ENCODE measurements at places on chromosomes 1 and 21.

- DNase-seq: no peak
These were observed 30.0 kb downstream of the TENT5C start for GRCh38 chr1:117635805-117636204.

DNA sequence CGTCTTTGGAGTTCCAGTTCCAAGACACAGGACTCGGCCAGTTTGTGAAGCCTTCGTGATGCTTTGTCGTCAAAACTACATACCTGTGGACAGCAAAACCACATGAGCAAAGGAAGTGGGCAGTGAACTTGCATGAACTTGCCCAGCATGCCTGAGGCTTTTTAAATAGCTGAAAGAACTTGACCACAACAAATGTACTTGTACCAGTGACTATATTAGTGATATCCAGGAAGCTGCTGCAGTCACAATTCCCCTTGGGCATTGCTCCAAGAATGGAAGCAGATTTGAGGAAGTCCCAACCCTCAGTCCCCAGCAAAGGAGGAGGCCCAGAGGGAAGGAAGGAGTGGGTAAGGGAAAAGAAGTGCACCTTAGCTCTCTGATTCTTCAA, 2.6 kb downstream of the FUCA1 start:
- DNase-seq: no peak

DNA sequence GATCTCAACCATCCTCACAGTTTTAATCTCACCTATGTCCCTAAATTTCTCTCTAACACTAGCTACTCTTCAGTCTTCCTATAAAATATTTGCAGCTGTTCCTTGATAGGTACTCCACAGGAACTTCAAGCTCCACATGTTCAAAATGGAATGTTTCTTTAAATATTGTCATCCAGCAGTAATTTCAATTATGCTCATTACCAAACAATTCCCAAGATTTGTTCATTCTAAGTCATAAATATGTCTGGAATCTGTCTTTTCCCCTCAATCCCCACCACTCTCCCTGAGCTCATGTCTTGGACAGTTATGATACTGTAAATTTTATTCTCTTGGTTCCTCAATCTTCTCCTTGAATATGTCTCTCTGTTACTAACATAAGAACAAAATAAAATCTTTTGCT, 214.4 kb downstream of the NRIP1 start:
- no peak for DNase-seq

DNA sequence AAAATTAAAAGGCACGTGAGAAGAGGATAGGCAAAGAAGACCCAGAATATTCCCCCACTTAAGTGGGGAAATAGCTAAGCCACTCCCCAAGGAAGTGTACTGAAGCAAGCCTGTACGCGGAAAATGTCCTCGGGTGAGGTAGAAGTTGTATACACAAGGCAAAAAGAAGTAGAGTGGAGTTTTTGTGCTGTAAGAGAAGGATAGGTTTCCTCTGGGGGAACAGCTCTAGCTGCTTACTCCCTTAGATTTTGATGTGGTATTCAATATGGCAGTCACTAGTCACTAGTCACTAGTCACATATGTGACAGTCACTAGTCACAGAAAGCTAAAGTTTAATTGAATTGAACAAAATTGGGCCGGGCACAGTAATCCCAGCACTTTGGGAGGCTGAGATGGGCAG, 7.6 kb downstream of the TXNIP start:
- DNase-seq: no peak

- no peak for DNase-seq
These were observed 137.9 kb upstream of the F3 start for GRCh38 chr1:94679332-94680038.

DNA sequence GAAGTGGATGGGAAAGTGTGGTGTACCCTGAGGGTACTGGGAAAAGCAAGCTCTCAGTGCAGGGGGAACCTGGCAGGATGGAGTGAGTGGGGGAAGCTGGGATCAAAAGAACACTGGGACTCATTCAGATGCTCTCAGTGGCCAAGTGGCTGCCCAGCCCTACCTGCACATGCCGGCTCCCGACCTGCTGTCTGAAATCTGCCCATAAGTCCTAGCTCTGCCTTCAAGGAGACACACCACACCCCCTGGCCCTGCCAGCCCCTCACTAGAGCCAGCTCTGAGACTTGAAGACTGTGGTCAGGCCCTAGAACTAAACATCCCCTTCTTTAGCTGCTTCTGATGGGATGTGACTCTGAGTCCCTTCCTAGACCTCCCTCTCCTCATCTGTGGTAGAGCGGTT, 2.2 kb downstream of the TMEM54 start:
- DNase-seq: no peak

GRCh38 chr1:3740042-3740441, 12.2 kb upstream of the CCDC27 start:
- no peak for DNase-seq

GRCh38 chr21:15809065-15809464, 79.3 kb downstream of the USP25 start:
- no peak for DNase-seq

DNA sequence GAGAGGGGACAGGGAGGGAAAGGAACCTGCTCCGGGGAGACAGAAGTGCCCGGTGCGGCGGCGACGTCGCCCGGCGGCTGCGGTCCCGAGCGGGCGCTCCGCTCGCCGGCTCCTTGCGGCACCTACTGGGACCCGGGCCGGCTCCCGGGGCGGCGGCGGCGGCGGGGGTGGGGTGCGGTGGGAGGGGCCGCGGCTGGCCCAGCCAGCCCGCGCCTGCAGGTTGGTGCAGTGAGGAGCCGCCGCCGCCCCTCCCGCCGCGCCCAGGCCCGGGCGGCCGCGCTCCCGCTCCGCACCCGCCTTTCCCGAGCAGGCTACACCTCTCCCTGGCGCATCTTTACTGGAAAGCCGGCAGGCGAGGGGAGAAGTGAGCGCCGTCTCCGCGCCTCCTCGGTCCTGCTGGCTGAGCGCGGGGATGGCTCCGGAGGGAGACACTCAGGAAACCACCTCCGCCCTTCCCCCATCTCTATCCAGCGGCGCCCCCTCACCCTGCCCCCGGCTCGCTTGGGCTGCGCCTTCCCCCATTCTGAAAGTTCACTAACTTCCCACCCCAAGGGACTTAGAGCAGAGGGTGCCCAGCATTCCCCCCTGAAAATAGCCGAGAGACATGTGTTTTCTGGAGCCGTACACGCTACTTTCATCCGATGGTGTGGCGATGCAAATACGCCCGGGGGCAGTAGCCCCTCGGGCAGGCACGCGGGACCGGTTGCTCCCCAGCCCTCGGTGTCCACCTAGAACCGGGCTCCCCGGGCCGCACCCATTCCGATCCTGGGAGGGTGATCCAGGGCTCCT, at the start of gene PLD5:
Gene PLD5 (minus strand): TSS at position 127 of the 789 bp plus-strand sequence.
- DNase-seq: peak; percentile 44

DNA sequence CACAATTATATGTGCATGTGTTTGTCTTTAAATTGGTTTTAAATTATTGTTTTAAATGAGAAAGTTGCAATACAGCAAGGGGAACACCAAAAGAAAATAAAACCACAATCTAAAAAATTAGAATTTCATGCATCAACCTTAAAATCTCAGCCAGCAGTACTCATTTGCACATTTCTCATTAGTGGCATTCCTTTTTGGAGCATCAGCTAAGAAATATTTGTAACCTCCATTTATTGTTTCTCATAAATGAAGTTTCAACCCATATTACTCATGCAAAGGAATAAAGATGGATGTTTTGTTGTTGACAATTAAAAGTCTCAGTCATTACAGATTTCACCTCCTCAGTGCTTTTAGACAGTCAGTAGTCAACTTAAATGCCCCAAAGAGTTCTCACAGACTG, 160.1 kb downstream of the TBX15 start:
- DNase-seq: no peak

- no peak for DNase-seq
These were observed 168.8 kb downstream of the EIF4G3 start for GRCh38 chr1:21007876-21008275.

DNA sequence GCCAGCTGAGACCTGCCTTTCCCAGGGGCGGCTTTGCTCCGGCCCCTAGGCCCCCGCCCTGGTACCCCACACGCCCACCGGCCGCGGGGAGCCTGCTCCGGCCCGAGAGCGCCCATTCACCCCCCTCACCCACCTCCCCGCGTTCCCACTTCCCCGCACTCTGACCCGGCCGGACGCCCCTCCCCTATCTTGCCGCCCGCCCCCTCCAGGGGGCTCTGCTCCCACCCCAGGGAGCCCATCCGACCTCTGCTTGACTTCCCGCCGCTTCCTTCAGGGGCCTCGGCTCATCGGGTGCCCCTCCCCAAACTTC, 466 bp downstream of the HTR6 start:
- no peak for DNase-seq

DNA sequence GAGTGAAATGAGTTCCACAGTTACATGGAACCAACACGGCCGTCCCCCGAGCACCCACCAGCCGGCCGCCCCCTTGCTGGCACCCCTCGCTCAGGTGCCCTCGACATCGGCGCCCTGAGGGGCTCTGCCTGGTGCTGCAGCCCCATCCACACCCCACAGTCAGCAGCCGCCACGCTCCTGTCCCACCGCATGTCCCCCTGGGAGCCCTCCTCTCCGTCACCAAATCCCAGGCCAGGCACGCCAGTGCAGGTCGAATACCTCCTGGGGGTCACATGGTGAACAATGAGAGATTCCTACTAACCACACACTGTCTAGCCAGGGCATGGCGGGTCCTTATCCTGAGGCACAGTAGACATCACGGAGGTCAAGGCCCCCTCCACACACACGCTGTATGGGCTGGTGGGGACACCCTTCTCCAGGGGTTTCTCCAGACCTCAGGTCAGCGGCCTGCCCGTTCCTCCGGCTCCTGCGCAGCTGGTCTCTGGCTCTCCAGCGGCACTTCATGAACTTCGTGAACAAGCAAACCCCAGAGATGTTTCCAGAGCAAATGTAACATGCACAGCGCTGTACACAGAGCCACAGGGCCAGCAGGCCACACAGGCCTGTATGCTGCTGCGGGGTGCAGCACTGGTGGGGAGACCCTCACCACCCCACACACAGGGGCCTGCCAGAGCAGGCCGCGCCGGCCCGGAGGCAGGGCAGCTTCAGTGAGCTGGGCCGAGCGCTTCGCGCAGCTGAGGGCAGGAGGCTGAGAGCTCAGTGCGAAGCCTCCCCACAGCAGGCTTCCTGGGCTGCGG, 21.8 kb downstream of the POFUT2 start:
- no peak for DNase-seq

DNA sequence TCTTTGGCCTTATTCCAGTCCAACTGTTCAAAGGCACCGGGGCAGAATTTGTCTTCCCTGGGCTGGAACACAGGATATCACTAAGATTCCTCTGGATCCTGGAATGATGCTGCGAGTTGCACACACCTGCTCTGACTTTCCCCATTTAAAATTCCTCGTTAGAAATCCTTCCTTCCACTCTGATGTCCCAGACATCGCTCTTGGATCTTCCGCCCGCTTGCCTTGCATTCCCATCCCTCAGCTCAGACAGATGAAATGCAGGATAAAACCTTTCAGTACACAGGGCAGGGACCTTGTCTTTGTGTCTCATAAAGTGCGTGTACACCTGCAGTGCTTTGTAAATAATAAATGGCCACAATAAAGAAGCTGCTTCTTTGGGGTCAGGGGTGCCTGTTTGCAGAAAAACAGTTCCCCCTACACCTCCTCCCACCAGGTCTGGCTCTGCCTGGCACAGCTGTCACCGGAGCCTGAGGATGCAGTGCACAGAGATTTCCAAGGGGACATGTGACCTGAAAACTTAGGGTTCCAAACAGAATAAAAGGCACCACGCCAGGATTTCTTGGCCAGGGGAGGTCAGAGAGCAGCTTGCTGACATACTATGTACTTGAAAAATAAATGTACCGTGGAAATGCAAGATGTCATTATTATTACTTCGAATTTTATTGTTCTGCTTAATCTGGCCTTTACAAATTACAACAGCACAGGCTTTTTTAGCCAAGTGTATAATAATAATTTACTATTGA, 62.9 kb upstream of the SYT6 start:
- DNase-seq: peak; percentile 21

Measured in NCI-H1092 treated with DMSO at 0.1 percent for 48 hours (cell line).